ENCODE measurements at places on chromosomes 13 and 19.

GRCh38 chr13:102839462-102839861 lies 6.4 kb upstream of the ERCC5 start:
- no peak for DNase-seq

- no peak for DNase-seq
These were observed 2.8 kb downstream of the USF2 start for GRCh38 chr19:35271546-35271945.

DNA sequence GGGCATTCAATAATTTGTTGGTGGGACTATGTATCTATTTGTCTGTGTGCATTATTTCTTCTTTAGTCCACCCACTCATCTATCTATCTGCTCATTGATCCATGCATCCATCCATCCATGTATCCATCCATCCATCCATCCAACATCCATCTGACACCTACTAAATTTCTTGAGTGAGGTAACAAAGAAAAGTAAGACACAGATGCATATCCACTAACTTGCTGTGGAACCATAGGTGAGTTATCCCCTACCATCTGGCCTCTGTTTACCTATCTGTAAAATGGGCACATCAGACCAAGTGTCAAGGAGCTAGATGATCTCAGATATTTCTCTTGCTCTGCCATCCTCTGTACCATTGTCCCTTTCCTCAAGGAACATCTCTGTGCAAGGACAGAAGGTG lies 54.7 kb downstream of the ZNF536 start:
- DNase-seq, result no peak

GRCh38 chr19:47417746-47418691 lies 1.3 kb downstream of the MEIS3 start:
- no peak for DNase-seq

DNA sequence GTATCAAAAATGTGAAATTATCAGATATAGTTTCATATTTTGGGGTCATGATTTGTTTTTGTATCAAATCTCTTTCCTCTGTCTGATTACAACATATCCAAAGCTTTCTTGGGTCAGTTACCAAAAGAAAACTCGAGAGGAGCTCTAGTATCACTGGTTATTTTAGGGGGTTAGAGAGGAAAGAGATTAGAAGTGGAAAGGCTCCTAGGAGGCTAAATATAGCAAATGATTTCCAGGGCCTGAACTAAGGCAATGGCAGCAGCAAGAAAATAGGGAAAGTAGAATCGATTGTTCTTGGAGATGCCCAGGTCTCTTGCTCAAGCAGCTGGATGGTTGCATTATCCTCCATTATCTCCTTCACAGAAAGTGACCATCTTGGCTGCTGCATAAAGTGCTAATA lies 72.9 kb downstream of the NHLRC3 start:
- DNase-seq, result no peak

DNA sequence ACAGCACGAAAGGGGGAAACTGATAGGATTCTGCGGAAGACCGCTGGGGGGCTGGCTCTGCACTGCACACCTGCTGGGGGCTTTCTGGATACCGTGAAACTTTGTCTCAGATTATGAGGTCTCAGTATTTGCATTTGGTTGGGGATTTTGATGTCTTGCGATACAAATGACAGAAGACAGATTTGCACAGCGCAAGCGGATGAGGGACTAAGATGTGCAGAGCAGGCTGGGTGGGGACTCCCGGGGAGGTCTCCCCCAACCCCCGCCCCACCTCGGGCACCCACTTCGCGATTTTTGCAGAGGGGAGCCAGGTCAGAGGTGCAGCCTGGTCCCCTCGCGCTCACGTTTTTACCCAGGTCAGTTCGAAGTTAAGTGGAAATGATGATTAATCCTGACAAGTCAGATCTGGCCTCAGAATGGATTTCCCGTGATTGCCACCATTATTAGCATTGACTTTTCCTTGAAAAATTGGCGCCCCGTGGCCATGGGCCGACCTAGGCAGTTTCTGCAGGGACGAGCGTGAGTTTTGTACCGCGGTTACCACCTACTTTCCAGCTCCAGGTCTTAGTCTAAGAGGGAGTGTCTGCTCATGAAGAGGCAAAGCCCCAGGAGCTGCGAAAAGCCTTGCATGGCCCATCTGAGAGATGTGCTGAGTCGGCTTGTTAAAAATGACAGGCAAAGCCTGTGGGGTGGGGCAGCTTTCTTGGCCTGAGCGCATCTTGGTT lies 1.3 kb upstream of the GJB2 start:
- no peak for DNase-seq

GRCh38 chr19:32646556-32646955 lies 28.4 kb downstream of the ANKRD27 start:
- no peak for DNase-seq

DNA sequence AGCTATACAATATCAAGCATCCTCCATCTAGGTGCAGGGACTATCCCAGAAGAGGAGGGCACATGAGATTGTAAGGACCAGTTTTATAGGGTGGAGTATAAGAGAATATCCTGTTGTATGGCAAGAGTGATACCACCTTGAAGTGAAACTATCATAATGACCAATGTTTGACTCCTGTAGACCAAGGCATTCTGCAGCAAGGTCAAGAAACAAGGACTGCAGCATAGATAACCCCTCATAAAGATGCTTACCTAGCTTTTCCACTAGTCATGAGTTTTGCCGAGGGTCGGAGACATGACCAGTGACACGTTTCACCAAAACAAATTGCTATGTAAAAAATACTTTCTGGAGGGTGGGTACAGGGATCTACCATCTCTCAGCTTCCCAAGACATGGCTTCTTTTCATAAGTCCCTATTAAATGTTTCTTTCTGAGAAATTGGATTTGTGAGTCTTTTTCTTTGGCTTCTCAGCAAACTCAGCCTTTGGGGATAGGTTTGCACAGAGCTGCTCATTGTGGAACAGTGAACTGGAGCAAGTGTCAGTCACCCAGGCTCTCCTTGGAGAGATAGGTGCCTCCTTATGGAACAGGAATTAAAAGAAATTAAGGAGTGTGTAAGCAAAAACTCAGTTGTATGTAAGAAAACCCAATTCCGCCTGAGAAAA lies 28.2 kb upstream of the CYSLTR2 start:
- no peak for DNase-seq

DNA sequence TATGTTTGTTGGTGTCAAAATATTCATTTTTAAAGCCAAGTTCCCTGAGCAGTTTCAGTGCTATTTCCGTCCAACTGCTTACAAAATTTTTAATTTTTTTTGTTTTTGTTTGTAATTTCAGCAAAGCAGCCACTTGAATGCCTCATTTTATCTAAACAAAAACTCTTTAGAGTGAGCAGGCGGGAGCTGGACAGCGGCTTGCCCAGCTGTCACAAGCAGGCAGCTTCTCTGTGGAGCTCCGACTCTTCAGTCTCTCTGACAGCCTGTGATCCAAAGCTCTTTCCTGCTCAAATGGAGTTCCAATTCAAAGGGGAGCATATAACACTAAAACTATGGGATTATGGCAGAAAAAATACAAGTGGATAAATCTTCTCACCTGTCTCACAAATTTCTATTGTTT lies 618.3 kb upstream of the PCDH20 start:
- DNase-seq, result no peak

DNA sequence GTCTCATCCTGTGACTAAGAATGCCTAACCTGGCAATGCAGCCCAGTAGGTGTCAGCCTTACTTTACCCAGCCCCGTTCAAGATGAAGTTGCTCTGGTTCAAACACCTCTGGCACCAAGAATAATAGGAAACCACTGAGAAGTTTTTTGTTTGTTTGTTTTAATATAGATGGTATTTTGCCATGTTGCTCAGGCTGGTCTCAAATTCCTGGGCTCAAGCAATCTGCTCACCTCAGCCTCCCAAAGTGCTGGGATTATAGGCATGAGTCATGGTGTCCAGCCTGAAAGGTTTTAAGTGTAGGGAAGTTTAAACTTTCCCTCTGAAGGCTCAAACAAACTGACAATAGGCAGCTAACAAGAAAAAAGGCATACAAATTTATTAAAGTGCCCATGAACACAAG lies 51.2 kb upstream of the ABCC4 start:
- DNase-seq, result no peak

GRCh38 chr13:43391036-43391435 lies 367.6 kb downstream of the DNAJC15 start:
- no peak for DNase-seq

DNA sequence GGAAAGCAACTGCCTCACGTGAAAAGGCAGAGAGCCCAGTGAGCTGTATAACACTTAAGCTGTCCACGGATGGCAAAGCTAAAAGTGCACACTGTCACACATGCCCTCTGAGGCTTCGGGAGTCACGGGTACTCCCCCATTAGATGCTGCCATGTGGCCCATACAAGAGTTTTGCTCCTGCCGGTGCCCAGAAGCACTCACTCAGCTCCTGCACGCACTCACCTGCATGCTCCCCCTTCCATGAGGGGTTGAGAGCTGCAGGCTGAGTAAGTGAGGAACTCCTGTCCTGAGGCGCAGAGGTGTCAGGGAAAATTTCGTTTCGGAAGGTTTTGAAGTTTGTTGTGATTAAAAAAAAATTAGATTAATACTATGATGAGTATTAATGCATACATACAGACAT lies 939.2 kb upstream of the ATXN8OS start:
- DNase-seq, result no peak

- DNase-seq, result no peak
These were observed 64.2 kb downstream of the CCDC70 start for GRCh38 chr13:51925865-51926527.

DNA sequence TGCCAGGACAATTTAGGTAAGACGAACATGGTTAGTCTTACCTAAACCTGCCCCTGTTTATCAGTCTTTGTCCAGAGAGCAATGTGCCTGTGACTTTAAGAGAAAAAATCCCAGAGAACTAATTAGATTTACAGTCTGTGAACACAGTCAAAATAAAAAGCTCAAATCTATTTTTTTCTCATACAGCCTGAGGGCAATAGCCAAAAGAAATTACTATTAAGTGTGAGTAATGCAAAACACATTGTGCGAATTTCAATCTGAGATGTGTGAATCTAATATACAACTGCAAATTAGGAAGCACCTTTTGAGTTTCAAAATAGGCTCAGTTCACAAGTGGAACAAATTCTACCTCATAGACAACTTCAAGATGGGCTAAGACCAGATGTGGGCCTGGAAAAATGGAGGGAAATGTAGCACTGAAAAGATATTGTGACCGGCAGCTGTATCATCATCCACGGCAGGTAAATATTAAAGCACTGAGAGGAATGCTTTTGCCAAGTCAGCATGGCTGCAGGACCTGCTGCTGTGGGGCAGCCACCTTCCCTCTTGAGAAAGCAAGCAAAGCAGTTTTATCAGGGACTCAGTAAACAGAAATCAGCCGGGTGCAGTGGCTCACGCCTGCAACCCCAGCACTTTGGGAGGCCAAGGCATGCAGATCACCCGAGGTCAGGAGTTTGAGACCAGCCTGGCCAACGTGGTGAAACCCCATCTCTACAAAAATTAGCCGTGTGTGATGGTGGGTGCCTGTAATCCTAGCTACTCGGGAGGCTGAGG lies 114.8 kb downstream of the KATNAL1 start:
- DNase-seq, result no peak

DNA sequence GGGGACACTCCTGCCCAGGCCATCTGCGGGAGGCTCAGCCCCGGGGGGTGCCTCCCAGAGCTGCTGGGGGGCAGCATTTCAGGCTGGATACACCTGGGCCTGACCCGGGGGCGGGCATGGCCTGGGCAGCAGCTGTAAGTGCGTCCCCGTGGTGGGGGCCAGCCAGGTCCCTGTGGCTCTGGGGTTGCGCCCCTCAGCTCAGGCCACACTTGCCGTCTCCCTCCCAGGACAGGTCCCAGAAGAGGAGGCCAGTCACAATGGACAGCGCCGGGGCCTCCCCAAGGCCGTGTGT lies 11.6 kb downstream of the CBARP start:
- no peak for DNase-seq

GRCh38 chr13:43567608-43568007 lies 219.2 kb downstream of the ENOX1 start:
- no peak for DNase-seq

All from activated T-helper 1 cell treated with anti-CD3 and anti-CD28 coated beads, Interleukin-2, amount 50 U/mL, for 16 hours (primary cell).